Hindlimb muscle (tissue), 1 donor: ENCODE measurements at places on chromosomes 6 and 20.

GRCh38 chr6:135403584-135403983 is 94.0 kb downstream of the AHI1 start:
- no peak for DNase-seq

- no peak for DNase-seq
These were observed 135.2 kb upstream of the VGLL2 start for GRCh38 chr6:117130125-117130524.

GRCh38 chr6:123733180-123733579 is 70.5 kb upstream of the NKAIN2 start:
- no peak for DNase-seq

- no peak for DNase-seq
These were observed 20.4 kb upstream of the FUCA2 start for GRCh38 chr6:143531720-143532499.

DNA sequence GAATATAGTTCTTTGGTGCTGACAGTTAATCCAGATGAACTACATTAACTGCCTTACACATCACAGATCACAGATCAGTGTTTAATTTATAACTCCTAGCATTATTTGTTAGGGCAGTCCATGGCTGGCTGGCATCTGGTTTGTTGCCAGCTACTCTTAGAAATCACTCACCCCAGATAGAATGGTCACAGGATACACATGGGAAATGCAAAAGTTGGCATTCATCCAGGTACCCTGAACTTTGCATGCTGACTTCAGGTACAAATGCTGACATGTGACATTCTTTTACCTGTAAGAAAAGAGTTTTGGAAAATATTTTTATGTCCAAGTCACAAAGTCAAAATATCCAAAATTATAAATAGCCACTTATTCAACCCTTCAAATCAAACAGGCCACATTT is 20.2 kb downstream of the FBXL4 start:
- DNase-seq: no peak

DNA sequence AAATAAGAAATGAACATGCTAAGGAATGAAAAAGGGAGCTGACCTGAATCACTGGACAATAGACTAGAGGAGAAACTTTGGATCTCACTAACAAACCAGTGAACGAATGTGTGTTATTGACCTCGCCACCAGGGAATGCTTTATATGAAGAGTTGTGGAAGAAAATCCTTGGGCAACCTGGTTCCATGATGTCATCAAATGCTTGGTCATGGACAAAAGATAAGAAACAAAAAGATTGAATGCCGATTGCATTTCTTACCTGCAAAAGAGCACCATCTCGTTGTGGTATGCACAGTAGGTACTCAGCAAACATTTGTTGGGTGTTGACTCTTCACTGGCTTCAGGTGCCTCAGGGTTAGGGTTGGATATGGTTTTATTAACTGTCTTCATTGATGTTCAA is 165.2 kb upstream of the TSHZ2 start:
- no peak for DNase-seq

DNA sequence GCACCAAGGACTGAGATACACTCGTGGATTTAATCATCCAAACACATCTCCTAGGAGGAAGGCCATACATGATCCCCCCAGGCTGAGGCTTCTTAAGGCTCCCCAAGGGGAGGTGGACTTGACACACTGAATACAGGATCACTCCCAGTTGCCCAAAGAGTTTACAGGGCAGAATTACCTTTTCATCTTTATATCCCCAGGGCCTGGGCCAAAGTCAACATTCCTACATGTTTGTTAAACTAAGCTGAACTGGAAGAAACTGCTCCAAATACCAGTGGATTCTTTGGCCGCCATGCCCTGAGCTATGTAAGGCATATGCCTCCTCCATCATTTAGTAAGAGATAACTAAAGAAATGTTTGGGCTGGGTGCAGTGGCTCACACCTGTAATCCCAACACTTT is 22.2 kb upstream of the SERPINB1 start:
- DNase-seq: no peak

GRCh38 chr6:16409531-16410441 is 171.4 kb downstream of the GMPR start:
- DNase-seq: no peak

DNA sequence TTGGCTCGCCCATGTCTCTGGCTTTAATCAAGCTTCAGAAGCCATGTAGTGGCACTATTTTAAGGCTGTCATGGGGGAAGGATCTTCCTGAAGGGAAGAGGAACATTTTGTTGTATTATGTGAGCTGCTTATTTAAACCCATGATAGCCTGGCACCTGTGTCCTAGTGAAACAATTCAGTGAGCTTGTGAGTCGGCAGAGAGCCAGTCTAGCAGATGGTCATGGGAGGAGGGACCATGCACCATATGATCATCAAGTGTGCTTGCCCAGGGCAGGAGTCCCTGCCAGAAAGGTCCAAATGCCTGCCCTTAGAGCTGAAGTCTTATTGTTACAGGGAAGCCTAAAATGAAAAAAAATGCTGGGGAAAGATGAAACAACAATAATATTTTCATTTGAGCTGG is 132.9 kb downstream of the PRDM13 start:
- DNase-seq: no peak

DNA sequence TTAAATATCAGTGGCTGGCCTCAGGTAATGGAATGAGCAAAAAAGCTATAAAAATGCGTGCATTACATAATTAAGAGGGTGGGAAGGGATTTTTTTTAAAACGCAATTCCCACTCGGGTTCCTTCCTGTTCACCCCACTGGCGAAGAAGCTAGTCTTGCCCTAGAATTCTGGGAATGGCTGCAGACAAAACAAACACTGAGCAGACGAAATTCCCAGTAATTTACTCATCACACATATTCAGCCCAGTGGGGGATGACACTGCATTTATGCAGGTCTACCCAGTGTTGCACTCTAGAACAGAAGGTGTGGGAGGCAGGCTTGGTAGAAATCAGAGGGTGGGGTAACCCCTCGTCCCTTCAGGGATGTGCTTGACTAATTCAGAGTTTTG is 2695.0 kb upstream of the DEFB115 start:
- no peak for DNase-seq

- DNase-seq: no peak
These were observed 199.8 kb downstream of the DLL1 start for GRCh38 chr6:170091000-170091638.

- DNase-seq: no peak
These were observed 101.9 kb downstream of the CARMIL1 start for GRCh38 chr6:25381077-25381476.

- DNase-seq: peak; percentile 74
These were observed 13.8 kb downstream of the UCKL1 start for GRCh38 chr20:63942250-63942951.

- no peak for DNase-seq
These were observed 42.0 kb upstream of the DSN1 start for GRCh38 chr20:36815454-36816091.

- no peak for DNase-seq
These were observed 45.1 kb upstream of the TENT5A start for GRCh38 chr6:81797591-81797990.

DNA sequence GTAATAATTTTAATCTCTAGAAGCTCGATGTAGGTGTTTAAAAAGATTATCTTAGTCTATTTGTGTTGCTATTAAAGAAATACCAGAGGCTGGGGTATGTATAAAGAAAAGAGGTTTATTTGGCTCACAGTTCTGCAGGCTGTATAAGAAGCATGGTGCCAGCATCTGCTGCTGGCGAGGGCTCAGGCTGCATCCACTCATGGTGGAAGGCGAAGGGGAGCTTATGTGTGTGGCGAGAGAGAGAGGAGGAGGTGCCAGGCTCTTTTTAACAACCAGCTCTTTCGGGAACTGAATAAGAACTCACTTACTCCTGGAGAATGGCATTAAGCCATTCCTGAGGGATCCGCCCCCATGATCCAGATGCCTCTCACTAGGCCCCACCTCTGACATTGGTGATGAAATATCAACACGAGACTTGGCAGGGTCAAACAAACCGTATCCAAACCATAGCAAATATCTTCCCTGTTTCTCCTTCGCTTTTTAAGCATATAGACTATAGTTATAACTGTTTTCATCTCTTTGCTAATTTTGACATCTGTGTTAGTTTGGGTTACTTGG is 24.5 kb downstream of the CHMP4B start:
- no peak for DNase-seq

DNA sequence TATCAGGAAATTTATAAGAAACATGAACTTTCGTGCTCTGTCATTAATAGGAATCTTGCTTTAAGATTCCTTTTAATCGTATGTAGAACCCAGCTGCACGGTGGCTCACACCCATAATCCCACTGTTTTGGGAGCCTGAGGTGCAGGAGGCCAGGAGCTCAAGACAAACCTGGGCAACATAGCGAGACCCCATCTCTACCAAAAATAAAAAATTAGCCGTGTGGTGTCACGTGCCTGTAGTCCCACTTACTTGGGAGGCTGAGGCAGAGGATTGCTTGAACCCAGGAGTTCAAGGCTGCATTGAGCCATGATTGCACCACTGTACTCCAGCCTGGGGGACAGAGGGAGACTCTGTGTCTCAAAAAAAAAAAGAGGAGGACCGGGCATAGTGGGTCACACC is 7.4 kb downstream of the PTPRA start:
- DNase-seq: no peak
